GF-D8 (cell line): ENCODE measurements at places on chromosomes 2 and 18.

DNA sequence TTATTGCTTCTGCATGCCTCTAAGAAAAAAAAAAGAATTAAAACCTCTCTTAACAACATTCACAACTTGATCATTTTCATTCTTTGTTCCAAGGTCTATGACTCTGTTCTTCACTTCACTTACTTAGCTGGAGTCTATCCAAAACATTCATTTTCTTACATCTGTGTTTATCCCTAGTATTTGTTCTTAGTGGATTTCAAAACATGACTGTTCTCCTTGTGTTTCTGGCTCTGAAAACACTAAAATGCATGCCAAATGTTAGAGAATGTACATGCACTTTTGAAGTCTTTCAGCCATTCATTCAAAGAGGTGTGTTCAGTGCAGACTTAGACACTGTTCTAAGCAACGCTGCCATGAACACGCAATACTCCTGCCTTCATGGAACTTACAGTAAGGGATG, 138.8 kb downstream of the CNTNAP5 start:
- DNase-seq: no peak

- DNase-seq: no peak
Measured at GRCh38 chr18:65359479-65359878, 391.3 kb upstream of the CDH7 start.

DNA sequence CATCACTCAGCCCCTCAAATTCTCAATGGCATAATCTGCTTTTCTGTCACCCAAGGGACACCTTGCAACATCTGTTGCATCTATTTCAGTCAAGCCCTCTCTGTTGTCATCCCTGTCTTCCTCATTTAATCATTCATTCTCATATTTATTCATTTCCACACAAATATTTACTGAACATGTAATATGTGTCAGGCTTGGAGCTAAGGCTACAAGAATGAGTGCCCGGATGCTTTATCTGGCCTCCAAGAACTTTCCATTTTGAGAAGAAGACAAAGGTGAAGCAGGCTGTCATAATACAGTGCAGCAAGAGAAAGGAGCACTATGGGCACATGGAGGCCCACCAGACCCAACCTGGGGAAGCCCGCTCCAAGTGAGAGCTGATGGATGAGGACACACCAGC, 15.6 kb downstream of the IL18RAP start:
- no peak for DNase-seq

DNA sequence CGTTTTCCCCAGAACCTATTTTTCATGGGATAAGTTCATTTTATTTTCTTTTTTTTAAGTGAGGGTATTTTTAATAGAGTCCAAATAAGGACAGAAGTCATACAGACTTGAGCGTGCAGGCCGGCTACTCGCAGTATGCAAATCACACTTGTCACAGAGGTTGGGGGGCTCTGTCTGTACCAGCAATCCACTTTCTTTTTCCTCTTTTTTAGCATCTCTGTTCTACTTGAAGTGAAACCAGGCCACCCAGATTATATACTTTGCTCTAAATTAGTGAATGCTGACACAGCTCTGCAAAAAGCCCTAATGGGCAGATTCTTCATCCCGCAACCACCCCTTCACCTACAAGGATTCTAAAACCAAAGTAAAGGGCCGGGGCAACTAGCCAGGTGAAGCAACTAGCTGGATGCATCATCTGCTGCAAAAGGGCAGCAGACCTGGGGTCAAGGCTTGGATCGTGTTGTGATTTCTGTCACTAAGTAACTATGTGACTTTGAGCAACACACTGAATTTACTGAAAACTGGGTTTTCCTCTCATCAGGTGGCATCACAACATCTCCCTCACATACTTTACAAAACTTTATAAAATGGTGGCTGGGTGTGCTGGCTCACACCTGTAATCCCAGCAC, 18.4 kb downstream of the KDSR start:
- DNase-seq: no peak

DNA sequence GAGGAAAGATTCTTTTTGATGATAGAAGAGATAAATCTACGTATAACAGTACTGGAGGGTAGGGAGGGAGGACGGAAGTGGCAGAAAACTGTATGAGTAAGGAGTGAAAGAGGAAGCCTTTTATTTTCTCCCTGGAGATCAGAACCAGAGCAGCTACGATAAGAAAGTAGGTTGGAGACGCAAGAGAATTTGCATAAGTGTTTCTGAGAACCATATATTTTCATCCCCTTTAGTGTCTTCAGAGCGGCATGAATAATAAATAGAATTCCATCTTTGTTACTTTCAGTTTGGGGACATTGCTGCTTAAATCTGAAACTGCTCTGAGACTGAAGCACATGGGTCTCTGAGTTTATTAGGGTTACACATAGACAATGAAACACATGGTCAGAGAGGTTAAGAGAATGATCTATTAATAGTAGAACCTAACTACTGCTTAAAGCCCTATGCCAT, 230.2 kb upstream of the TNP1 start:
- DNase-seq: no peak

- no peak for DNase-seq
Measured at GRCh38 chr18:42712065-42712464, 403.4 kb downstream of the RIT2 start.

DNA sequence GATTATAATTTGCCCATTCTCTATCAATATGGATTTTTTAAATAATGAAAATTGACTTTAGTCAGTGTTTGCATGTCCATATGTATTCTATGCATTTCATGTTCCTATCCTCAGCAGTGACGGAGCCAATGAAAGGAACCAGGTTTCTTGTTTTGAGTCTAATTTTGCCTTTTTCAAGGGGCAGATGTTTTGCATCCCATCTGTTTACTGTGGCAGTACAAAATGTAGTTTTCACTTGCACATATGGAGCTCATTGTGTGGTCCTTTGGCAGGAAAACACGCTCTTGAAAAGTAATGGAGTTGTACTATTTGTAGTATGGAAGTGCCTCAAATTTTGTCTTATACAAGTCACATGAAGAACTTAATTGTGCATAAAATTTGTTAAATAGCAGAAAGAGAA, 127.8 kb downstream of the AGPS start:
- no peak for DNase-seq

DNA sequence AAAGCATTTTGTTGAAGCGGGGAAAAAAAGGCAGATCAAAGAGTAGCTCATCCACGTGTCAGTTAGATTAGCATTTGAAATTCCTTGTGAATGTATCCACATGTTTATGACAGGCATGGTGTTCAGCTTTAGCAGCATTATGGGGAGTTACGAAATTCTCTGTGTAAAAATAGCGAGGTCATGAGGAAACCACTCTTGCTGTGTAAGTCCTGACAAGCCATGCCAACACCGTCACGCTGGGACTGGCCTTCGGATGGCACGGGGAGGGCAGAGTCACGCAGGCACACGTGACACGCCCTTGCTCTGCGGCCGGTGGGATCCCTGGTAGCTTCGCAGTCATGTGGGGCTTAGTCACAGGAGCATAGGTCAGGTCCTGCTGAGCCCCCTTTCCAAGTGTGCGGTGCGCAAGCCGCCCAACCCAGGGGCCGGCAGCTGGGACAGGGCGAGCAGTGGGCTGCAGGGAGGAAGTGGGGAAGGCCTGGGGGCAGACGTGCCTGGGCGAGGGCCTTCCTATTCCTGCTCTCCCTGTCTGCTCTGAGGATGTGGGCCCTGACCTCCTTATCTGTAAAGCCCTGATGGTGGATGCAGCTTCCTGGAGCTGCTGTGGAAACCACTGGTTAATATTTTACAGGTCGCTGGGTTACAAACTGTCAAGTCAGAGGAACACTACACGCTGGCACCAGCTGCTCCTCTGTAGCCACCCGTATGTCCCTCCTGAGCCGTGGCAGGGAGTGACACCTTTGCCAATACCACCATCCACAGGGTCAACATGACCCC, 18.0 kb downstream of the MBP start:
- peak; percentile 100 for DNase-seq

- DNase-seq: no peak
Measured at GRCh38 chr2:42030829-42031228, 17.0 kb upstream of the PKDCC start.

GRCh38 chr2:127570282-127571250, 35.1 kb downstream of the MYO7B start:
- no peak for DNase-seq

DNA sequence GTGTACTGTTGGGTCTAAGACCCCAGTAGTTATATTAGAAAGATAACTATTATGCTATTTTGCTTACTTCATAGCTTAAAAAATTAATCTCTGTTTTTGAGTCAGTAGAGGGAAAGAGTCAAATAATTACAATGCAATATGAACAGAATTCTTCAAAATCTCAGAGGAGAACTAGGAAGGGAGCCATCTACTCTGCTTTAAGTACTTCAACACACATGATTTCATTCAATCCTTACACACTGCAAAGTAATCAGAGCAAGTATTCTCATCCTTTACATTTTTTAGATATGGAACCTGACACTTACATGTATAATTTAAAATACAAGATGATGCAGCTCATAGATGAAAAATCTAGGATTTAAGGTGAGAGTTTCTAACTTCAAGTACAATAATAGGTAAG, 27.7 kb downstream of the COL5A2 start:
- no peak for DNase-seq

- no peak for DNase-seq
Measured at GRCh38 chr18:50928551-50928950, 39.3 kb upstream of the ELAC1 start.

GRCh38 chr2:191215666-191216065, 29.5 kb upstream of the MYO1B start:
- DNase-seq: no peak

DNA sequence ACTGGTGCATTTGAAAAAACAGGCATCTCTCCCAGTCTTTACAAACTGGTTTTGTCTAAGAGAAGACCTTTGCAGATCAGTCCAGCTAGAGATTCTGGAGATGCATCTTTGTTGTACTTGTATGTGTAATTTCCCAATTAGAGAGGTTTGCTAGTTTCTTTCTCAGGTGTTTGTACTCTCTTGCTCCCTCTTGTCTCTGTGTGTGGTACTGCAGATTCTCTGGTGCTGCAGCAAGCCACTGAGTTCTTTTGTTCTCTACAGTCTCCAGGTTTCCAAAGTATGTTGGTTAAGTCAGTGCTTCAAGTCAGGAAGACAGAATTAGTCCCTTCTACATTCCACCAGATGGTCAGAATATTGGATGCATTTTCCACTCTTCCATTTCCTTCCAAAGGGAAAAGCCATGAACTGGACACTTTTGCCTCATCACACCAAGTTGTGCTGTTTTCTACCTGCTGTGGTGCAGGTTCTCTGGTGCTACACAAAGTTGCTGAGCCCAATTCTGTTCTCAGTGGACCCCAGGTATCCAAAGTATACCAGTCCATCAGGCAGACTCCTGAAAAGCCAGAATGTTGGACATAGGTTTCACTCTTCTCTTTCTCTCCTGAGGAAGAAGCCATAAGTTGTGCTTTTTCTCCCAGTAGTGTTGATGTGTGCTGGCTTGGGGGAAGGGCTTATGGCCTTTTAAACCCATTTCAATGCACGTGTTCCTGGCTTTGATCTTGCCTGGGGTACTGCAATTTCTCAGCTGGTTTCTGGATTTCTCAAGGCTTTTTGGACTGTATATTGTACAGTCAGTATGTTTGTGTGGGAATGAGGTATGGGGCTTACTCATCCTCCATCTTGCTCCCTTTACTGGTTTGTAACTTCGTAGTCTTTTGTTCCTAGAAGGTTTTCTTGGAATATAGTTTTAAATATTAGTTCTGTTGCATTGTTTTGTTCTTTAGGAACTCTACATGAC, 29.8 kb downstream of the EPC2 start:
- DNase-seq: no peak

- DNase-seq: no peak
Measured at GRCh38 chr2:142061733-142062132, 69.1 kb downstream of the LRP1B start.

- DNase-seq: no peak
Measured at GRCh38 chr2:23691106-23691470, 235.8 kb downstream of the ATAD2B start.

DNA sequence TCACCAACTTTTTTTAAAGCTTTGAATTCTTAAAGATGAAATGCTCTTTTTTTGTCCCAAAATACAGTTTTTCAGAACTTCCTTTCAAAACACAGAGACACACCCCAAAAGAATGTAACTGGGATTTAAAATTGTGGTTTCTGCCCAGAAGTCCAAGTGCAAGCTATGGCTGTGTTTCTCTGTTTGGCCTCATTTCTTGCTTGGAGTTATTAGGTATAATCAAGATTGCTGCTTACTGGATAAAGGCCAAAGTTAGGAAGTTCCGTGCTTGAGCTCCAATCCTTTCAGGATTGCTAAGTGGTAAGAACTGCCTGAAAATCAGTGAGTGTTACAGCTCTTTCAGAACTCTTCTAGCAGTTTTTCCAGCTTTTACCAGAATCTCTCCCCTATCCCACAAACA, 16.9 kb downstream of the ZBTB7C start:
- DNase-seq: no peak

GRCh38 chr2:165593081-165593480, 123.6 kb downstream of the CSRNP3 start:
- no peak for DNase-seq

GRCh38 chr2:46495231-46496030, 16.1 kb downstream of the TMEM247 start:
- DNase-seq: no peak

DNA sequence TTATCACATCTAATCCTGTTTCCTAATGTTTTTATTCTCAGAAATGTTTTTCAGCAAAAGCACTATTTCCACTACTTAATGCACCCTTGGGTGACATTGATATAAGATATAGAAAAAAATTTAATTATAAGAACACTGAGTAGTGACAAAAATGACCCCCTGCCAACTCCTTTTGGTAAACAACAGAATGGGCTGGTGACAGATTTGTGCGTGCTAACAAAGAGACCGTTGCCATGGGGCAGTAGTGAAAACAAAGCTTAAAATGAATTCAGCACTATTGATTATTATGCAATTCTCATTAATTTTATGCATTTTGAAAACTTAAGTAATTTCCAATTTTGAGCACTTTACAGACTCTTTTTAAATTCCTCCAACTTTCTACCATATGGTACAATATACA, 33.1 kb downstream of the RDH14 start:
- no peak for DNase-seq

- DNase-seq: no peak
Measured at GRCh38 chr2:45833968-45834344, 182.5 kb downstream of the PRKCE start.

- DNase-seq: no peak
Measured at GRCh38 chr2:61675204-61675603, 137.0 kb upstream of the XPO1 start.

GRCh38 chr2:81412681-81413080, 1108.1 kb upstream of the LRRTM1 start:
- DNase-seq: no peak

- DNase-seq: peak; percentile 33
Measured at GRCh38 chr2:226802573-226802972, 3.0 kb upstream of the IRS1 start.
